Sigmoid colon (tissue), 7 donors: ENCODE measurements at places on chromosomes 6 and 20.
A peak's percentile ranks its signal among the peaks of the same experiment; 100 is the strongest.

DNA sequence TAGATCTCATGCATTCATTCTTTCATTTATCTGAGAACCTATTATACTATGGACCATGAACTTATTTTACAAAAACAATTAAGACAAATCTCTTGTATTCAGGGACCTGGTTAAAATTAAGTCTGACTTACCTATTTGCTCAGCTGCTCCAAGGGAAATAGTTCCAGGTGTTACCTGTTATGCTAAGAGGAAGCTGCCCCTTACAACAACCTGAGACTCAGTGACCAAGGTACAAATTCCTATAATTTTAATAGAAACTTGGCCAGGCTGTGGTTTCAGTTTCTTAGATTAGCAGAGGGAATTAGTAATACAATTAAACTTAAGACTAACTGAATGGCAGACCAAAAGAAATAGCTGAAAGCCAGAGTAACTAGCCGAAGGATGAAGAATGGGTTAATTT is 48.2 kb upstream of the GMPR start:
- no peak overlapping the region for H3K27ac ChIP-seq
- H3K27me3 ChIP-seq, result no peaks in the 10 kb centered on the region
- peaks cover 12% of the 10 kb centered on the region for H3K4me1 ChIP-seq
- H3K36me3 ChIP-seq, result no peaks in the 10 kb centered on the region

DNA sequence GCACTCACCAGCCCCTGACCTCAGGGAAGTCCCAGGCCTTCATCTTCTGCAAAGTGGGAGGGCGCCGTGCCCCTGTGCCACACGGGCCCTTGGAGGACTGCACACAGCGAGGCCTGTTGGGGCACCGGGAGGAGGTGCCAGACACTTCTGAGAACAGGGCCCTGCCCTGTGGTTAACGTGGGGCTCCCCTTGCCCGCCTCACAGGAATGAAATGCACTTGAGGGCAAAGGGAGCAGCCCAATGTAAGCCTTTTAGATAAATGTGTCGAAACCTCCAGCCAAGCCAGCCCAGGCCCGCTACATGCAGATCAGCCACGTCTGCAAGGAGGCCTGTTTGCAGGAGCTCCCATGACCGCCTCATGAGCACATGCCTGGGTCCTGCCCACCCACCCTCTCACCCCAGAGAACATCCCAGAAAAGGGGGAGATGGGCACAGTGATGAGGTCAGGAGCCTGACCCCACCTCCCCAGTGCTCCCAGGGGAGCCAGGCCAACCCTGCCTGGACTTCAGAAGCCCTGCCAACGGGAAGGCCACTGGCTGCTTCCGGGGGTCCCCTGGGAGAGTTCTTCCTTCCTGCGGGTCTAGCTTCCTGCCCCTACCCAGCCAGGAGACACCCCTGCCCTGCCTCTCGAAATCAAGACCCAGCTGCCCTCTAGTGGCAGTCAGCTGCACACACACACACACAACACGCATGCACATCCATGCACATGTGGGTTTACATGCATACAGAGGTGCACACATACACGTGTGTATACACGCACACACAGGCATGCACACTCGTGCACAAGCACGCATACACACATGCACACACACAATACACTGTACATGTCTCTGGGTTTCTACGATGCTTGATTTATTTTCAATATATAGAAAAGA is 178.7 kb downstream of the TAF4 start:
- no peak overlapping the region for H3K4me3 ChIP-seq
- no peak for DNase-seq
- no peaks in the 10 kb centered on the region for H3K36me3 ChIP-seq

DNA sequence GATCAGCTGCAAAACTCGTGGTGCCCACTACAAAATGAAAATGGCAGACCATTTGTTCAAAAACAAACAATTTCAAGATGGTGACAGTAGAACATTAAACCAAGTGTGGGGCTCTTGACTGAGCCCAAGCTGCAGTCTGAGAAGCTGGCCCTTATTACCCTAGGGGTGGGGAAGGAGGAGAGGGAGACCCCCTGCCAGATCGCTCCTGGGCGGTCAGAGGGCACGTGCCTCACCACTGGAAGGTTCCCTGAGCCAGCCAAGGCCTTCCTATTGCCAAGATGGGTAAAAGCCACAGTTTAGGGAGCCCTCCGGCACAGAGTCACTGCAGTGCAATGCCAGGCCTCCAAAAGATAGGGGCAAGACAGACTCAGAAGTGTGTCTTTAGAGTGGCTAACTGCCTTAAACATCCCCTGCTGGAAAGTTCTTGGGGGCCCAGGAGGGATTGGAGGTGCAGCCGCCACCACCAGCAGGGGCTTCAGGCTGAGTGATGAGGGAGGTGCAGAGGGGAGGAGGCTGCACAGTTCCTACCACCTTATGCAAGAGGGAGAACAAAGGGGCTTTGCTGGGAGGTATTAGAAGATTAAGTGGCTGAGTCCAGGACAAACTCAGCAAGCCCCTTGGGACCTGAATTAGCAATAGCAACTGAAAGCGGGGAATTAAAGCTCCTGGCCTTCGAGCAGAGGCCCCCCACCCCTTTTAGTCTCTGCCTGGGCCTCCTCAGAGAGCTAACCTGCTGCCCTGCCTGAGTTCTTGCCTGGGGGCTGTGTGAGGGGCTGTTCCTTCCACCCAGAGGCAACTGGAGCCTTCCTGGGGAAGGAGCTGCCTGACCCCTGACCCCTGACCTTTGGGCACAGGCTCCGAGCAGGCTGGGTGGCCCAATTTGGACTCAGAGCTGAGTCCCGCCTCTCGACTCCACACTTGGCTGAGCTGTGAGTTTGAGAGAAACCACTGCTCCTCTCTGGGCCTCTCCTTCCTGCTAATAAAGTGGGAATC is 88.4 kb downstream of the VEGFA start:
- H3K36me3 ChIP-seq, result no peaks in the 10 kb centered on the region
- H3K4me3 ChIP-seq, result no peak overlapping the region
- H3K27me3 ChIP-seq, result no peaks in the 10 kb centered on the region
- DNase-seq, result no peak
- H3K4me1 ChIP-seq, result no peaks in the 10 kb centered on the region

- no peaks in the 10 kb centered on the region for H3K4me1 ChIP-seq
- no peak for DNase-seq
- no peaks in the 10 kb centered on the region for H3K27me3 ChIP-seq
- H3K4me3 ChIP-seq, result no peak overlapping the region
- no peaks in the 10 kb centered on the region for H3K36me3 ChIP-seq
Observed at GRCh38 chr6:112305795-112306564, 41.1 kb upstream of the RFPL4B start.

DNA sequence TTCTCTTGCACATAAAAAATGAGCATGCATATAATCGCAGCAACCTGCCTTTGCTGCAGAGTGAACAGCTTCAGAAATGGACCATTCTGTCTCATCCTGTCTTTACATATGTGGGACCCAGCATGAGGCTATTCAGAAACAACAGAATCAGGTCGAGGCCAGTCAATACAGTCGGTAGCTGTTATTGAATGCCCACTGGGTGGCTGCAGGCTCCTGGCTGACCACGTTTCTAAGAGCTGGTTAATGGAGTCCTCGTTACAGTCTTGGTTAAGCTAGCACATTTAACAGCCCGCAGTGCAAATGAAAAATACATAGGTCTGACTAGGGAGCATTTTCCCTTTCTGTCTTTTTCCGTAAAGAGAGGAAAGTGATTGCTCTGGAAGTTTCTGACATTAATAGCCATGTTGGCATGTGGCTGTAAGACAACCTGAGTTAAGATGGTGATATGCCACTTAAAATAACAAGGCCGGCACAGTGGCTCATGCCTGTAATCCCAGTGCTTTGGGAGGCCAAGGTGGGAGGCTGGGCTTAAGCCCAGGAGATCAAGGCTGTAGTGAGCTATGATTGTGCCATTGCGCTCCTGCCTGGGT is 75.0 kb downstream of the SHLD1 start:
- H3K27me3 ChIP-seq, result no peaks in the 10 kb centered on the region
- H3K27ac ChIP-seq, result no peak overlapping the region
- no peaks in the 10 kb centered on the region for H3K36me3 ChIP-seq
- no peak overlapping the region for H3K4me3 ChIP-seq
- DNase-seq, result no peak

DNA sequence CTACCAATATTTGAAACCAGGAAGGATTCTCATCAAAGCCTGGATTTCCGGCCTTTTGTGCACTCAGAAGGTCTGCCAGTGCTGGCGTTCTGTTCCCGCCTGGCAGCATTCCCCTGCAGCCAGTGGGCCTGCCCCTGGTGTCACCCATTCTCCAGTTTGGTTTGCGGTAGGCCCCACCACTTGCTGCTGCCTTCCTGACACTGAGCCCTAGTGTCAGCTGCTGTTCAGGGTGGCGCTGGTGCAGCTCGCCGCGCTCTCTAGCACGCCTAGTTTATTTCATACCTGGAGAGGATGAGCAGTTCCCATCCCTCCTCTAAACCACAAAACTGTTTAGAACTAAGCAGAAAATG is 9.5 kb downstream of the NPEPL1 start:
- no peak overlapping the region for H3K27ac ChIP-seq
- H3K4me1 ChIP-seq, result no peaks in the 10 kb centered on the region
- peaks cover 24% of the 10 kb centered on the region for H3K36me3 ChIP-seq
- DNase-seq, result peak; percentile 34
- H3K4me3 ChIP-seq, result no peak overlapping the region
- no peaks in the 10 kb centered on the region for H3K27me3 ChIP-seq

DNA sequence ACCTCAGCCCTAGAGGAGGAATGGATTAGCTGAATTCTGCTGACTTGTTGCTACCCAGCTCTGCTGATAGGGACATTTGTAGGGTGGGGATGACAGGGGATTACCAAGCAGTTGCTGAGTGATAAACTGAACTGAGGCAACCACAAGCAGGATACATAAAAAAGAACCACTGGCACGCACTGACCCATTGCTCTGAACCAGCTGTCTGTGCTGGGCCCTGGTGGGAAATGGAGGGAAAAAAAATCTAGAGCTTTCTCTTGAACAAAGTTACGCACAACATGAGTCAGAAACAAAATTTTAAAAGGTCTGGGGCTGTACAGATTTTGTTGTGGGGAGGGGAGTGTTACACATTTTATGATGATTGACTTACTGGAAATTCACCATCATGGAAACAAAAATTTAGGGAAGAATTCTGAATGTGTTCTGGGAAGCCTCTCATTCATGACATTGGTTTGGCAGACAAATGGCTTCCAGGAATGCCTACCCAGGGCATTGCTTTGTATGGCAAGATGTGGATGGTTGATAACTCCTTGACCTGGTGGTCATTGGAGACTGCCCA is 37.7 kb downstream of the FOXO3 start:
- H3K4me3 ChIP-seq, result no peak overlapping the region
- H3K36me3 ChIP-seq, result no peaks in the 10 kb centered on the region
- DNase-seq, result no peak
- H3K4me1 ChIP-seq, result peaks cover 60% of the 10 kb centered on the region
- peak overlapping the region; percentile 85 for H3K27ac ChIP-seq
- H3K27me3 ChIP-seq, result no peaks in the 10 kb centered on the region

- DNase-seq, result no peak
- no peaks in the 10 kb centered on the region for H3K36me3 ChIP-seq
- H3K27ac ChIP-seq, result no peak overlapping the region
- no peak overlapping the region for H3K4me3 ChIP-seq
Observed at GRCh38 chr6:165579151-165579550, 83.9 kb downstream of the PDE10A start.

- H3K4me3 ChIP-seq, result no peak overlapping the region
- H3K27ac ChIP-seq, result no peak overlapping the region
- H3K4me1 ChIP-seq, result peaks cover 5% of the 10 kb centered on the region
- DNase-seq, result no peak
Observed at GRCh38 chr20:58444746-58445255, 55.8 kb downstream of the VAPB start.

GRCh38 chr20:36862857-36863668 is 12.9 kb upstream of the TLDC2 start:
- H3K4me1 ChIP-seq, result no peaks in the 10 kb centered on the region
- H3K36me3 ChIP-seq, result no peaks in the 10 kb centered on the region
- no peaks in the 10 kb centered on the region for H3K27me3 ChIP-seq
- H3K27ac ChIP-seq, result peak overlapping the region; percentile 99
- no peak for DNase-seq
- peak overlapping the region; percentile 65 for H3K4me3 ChIP-seq
